ENCODE measurements at places on chromosomes 11 and 22.

GRCh38 chr11:96097844-96098421 is 174.0 kb upstream of the MTMR2 start:
- no peak for DNase-seq

GRCh38 chr11:130209128-130209932 is 49.7 kb downstream of the ST14 start:
- DNase-seq = no peak

DNA sequence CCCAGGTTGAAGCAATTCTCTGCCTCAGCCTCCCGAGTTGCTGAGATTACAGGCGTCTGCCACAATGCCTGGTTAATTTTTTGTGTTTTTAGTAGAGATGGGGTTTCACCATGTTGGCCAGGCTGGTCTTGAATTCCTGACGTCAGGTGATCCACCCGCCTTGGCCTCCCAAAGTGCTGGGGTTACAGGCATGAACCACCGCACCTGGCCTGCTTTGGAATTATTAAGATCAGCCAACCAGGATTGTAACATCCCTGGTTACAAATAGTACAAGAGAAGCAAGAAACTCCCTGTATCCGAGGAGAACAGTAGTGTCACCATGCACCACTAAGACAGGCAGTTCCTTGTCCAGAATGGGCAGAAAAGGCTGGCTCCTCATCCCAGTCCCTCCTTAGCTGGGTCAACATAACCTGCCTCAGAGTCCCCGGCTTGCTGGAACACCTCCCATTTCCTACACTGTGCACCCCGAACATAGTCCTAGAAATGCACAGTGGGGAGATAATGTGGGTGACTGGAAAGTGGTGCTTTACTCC is 77.2 kb upstream of the INCENP start:
- DNase-seq = no peak

- peak; percentile 35 for DNase-seq
Observed at GRCh38 chr11:82959987-82960778, 58.6 kb downstream of the DDIAS start.

DNA sequence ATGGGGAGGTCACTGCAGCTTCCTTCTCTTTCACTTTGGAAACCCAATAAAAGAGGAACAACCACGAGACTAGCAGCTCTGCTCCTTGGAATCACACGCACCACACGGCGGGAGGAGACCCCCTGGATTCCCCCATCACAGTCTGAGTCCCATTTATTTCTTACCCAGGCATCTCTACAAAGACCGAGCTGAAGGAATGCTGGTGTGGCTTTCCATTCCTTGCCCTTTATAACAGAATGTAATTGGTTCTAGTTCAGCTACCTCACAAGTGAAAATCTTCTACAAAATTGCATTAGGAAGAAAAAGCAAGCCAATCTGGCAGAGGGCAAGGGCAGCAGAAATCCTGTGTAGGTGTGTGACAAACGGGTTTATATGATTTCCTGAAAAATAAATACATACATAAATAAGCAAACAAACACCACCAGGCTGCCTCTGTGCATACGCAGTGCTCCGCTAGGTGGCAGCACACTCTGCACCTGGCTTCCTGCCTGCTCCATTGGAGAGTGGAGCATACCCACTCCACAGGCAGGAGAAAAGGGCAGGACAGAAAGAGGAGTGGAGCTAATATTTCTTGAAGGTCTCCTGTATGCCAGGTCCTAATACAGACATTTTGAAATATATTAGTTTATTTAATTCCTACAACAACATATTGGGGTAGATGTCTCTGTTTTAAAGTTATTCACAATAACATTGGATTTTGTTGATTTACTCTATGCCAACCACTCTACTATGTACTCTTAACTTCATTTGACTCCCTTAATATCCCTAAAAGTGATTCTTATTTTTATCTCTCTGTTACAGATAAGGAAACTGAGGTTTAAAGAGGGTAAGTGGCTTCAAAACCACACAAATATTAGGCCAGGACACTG is 673.1 kb downstream of the KCNA4 start:
- DNase-seq = peak; percentile 8

DNA sequence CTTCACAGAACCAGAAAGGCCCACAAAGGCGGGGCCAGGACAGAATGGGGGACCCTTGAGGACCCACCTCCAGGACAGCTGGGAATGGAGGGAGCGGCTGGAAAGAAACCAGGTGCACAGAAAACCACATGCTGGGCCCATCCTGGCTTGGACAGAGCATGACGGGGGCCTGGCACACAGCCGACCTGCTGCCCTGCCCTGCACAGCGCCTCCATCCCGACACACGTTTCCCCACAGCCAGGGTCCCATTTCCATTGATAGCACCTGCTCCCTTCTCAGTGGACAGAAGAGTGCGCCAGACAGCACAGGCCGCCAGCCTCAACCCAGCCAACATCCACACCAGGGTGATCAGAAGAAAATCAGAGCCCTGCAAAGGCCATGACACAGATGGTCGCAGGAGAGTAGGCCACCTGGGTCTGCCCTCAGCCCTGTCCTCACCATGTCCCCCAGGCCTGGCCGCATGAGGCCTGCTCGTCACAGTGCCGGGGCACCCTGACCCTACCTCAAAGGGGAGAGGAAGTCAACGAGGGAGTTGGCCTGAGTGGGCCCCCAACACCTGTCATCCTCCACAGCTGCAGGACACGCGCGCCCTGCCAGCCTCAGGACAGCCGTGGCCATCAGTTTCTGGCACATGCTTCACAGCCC is 28.1 kb downstream of the BRD1 start:
- DNase-seq = no peak

DNA sequence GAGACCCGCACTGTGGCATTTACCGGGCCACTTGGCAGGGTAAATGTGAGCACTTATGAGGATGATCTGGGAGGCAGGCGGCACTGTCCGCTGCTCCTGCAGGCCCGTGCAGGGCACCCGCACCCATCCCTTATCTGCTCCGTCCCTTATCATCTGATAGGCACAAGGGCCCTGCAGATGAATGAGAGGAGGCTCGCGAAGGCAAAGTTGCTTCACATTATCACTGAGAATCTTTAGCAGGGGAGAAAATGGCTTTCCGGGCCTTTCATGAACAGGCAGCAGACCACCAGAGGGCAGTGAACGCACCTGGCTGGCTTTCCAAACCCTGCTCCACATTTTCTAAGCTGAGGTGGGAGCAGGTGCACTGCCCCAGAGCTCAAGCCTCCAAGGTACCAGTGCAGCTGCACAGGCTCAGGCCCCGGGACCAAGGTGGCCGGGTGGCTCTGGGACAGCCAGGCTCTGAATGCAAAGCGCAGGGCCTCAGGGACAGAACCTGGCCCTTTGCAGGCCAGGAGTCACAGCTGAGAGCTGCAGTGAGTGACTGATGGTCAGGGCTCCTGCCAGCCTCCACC is 165.6 kb downstream of the SHANK2 start:
- DNase-seq = peak; percentile 15

Data from germinal center (tissue), 1 donor.